ENCODE measurements at places on chromosomes 12 and 14.

DNA sequence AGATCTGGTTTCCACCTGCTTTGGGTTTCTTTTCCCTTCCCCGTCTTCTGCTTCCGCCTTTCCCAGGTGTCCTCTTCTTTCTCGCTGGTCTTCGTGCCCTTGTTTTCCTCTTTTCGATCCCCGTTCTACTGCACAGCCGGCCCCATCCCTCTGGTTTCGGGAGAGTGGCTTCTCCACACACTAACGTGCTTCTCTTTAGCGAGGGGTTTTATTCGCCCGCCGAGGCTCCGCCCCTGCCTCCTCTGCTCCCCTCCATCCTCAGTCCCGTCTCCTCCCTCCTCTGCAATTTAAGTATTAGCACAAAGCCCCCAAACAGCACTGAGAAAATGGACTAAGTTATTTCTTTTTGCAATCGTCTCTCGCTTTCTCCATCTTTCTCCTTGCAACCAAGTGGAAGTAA is at the start of gene SLC7A8:
SLC7A8 (minus strand) TSS at position 182 of the 400 bp plus-strand sequence. CDS start 746 bp downstream, outside the sequence.
- DNase-seq: peak; percentile 58

- DNase-seq: no peak
These were observed 8.4 kb downstream of the ADCY6 start for GRCh38 chr12:48780381-48781025.

DNA sequence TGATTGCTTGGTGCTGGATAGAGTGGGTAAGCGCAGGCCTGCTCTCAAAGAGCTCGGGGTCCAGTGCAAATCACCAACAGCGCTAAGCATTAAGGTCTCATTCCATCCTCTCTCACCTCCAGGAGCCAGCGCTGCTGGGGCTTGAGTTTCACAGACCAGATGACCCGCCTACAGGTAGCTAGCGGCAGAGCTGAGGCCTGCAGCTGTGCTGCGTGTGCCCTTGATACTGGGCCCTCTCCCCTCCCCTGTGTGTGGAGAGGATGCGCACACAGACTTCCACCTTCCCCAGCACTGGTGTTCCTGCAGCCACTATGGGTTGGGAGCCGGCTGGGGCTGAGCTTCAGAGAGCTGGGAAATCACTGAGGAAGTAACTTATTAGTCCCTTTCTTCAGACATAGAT is 149.9 kb downstream of the CALM1 start:
- no peak for DNase-seq

DNA sequence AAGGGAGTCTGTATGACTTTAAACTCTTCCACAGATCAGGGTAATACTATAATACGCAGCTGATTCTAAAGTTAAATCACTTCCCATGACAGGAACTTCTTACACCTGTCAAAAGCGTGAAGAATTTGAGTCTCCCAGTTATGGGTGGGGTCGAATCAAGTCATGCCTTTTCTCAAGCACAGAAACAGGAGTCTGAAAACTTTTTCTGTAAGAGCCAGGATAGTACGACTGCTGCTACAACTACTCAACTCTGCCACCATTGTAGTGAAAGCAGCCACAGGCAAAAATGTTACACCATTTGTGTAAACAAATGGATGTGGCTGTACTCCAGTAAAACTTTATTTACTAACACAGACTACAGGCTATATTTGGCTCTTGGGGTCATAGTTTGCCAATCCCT is 90.3 kb downstream of the DUSP6 start:
- no peak for DNase-seq

GRCh38 chr12:88052686-88053085 is 23.5 kb upstream of the C12orf50 start:
- DNase-seq: no peak

- no peak for DNase-seq
These were observed 464.9 kb downstream of the PRKD1 start for GRCh38 chr14:29462772-29463171.

DNA sequence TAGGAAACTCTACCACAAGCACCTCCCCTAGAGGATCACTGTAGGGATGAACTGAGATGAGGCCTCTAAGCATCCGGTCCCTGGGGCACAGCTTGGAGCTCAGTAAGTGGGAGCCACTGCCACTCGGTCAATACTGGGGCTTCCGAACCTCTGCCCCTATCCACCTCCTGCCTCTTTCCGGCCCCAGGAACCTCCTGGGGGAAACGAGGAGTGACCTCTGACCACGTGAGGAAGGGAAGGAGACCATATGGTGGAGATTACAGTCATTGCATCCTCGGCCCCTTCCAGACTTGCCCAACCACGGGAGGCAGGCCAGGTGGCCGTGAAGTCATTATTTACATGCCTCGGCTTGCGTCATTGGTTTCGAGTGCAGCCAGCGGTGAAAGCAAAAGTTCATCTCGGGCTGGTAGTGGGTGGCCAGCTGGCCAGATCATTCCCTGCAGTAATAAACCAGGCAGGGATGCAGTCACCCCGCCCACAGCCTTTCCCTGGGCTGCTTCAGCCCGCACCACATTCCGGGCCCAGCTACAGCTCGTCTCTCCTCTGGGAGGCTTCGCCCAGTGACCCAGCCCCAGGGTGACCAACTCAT is 65.4 kb downstream of the C14orf132 start:
- peak; percentile 65 for DNase-seq

DNA sequence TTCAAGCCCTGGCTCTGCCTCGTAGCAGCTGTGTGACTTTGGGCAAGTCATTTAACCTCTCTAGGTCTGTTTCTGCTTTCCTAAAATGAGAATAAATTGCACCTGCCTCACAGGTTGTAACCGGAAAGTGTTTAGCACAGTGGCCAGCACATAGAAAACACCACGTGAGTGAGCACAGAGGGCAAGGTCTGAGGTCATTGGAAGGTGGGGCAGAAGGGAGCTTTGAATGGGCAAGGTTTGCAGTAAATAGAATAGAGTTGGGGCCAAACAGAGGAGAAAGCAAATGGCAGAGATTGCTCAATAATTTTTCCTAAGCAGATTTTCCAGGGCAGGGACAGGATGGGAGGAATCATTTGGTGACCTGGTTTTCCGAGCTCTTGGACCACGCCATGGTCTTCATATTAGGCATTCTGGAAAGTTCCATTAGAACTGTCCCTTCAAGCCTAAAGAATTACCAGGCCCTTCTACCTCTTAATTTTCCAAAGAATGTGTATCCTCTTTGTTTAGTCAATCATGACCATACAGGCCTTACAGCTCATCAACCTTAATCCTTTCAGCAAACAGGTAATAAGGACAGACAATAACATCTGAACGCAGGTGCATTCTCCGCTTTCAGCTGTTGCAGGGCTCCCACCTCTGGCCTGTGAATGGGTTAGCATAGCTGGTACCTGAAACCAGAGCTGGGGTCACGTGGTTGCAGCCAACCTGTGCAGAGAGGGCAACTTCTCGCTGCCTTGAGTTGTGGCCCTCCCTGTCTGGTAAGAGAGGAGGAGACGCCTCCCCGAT is 53.8 kb downstream of the VWF start:
- no peak for DNase-seq

GRCh38 chr14:103427485-103428443 is 42.5 kb downstream of the MARK3 start:
- DNase-seq: no peak

GRCh38 chr12:70248876-70249275 is 5.6 kb downstream of the CNOT2 start:
- DNase-seq: no peak

- DNase-seq: no peak
These were observed 96.4 kb upstream of the MON2 start for GRCh38 chr12:62370189-62370588.

DNA sequence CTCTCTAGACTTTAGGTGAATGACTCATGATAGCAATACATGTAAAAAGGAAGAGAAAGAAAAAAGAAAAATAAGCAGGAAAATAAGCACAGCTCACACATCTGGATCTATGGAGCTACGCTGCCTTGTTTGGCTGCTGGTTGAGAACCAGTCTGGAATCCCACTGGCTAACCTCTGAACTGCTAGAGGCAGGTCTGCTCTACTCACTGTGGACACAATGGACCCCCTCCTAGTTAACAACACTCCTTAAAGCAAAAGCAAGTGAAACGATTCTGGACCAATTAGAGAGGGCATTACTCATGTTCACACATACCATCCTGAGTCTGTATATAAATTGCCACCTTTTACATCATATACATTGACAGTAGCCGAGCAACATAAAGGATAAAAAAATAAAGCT is 383.2 kb upstream of the FLRT2 start:
- DNase-seq: no peak

DNA sequence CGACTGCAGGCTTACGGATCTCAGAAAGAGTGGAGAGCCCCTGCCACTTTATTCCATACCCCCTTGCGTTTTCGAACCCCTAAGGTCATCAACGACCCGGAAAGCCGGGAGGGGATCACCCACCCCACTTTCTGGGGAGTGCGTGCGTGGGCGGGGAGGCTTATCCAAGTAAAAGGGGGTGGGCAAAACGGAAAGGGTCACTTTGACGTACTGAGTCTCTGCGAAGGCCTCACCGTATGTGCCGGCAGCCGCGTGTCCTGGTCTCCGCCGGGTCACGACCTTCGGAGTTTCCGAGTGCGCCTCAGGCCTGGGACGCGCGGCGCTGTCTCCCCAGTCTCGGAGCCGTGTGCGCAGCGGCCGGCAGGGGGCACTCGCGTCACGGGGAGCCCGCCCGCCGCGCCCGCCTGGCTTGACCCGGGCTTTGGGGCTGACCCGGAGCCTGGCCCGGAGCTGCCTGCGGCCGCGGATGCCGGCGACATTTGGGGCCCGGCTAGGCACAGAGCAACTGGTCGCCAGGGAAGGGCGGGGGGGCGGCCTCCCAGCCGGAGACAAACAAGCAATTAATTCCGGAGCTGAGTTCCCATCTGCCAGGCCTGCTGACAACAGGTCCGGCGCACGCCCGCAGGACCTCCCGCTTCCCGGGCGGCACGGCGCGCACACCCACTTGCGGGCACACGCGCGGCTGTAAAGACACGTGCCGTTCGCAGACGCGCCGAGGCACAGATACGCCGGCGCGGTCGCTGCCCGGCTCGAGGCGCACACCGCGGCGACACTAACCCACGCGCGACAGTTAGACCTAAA is 890 bp upstream of the KIF26A start:
- DNase-seq: no peak

- DNase-seq: no peak
These were observed 317.7 kb downstream of the AACS start for GRCh38 chr12:125382926-125383325.

GRCh38 chr12:95077341-95077740 is 3.9 kb upstream of the NR2C1 start:
- DNase-seq: no peak

DNA sequence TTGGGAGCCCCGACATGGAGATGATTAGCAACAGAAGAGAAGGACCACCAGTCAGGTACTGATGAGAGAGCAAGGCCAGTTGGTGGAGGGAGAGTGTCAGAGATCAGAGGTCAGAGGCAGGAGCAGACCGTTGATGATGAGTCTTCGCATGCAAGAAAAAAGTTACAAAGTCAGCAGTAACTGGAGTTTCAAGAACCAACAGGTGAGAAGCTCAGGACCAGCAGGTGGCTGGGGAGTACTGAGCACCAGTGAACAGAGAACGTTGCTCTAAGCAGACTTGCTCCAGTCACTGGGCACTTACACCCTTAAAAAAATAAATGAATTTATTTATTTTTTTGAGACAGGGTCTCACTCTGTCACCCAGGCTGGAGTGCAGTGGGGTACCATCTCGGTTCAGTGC is 44.5 kb upstream of the KCNA1 start:
- DNase-seq: no peak

GRCh38 chr14:91851563-91851962 is 15.8 kb downstream of the TC2N start:
- no peak for DNase-seq

GRCh38 chr14:44165286-44165685 is 341.8 kb downstream of the FSCB start:
- DNase-seq: no peak

GRCh38 chr12:54266852-54267251 is 13.1 kb downstream of the CBX5 start:
- DNase-seq: no peak

DNA sequence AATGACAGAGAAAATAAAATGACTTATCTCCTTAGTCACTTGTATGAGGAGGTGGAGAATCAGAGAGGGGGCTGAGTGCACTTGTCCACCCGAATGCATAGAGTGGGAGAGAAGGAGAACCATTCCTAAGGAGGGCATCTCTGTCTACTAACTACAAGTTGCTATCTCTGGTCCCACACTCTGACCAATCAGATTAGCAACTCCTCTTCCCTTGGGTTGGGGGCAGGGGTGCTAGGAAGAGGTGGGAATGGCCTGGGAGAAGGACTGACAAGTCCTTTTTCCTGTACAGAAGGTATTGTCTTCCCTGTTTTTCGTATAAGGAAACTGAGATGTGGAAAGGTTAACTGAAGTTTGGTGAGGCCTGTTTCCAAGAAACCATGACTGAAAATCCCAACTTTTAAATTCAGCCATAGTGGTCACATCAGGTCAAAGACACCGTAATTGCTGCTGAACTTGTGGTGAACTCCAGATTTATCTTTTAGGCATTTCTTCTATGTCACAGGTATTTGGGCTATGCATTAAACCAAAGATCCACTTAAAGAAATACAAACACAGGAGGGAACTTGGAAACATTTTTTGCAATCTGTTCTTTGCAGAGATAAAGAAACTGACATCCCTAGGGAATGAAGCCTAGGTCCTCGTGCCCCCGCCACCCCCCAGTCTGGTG is 207.8 kb downstream of the CRADD start:
- no peak for DNase-seq

DNA sequence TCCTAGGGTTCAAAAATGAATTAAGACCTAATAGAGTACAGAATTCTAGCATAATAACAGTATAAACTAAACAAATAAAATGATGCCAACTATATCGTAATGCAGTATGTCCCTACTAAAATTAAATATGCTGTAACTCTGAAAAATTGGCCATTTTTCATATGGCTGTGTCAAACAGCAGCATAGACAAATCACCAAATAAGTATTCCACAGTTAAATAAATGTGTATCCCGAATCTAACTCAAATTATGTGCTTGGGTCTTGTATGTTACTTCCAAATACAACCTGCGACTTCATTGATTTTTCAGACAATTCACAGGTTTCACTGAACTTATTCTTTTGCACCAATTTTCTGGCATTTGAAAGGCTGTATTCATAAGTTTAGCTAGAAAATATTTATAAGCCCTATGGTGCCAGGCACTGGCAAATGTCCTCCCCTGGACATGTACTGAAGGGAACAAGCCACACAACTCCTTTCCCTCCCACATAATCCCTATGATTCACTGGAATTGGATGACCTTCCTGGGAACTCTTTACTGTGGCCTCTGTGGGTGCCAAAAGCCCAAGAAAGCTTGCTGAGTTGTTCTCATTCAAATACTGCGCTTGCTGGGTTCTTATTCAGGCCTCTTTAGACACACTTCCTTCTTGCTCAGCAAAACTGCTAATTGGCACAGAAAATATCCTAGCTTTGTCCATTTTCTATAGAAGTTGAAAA is 108.8 kb downstream of the KITLG start:
- no peak for DNase-seq

- no peak for DNase-seq
These were observed 718.0 kb downstream of the C12orf50 start for GRCh38 chr12:87311206-87311605.

- no peak for DNase-seq
These were observed 154.2 kb downstream of the DYRK2 start for GRCh38 chr12:67802731-67803130.
